ENCODE measurements at places on chromosomes 2 and 18.
A peak's percentile ranks its signal among the peaks of the same experiment; 100 is the strongest.

GRCh38 chr2:34652636-34653035 lies 1053.5 kb upstream of the FAM98A start:
- DNase-seq, result no peak

DNA sequence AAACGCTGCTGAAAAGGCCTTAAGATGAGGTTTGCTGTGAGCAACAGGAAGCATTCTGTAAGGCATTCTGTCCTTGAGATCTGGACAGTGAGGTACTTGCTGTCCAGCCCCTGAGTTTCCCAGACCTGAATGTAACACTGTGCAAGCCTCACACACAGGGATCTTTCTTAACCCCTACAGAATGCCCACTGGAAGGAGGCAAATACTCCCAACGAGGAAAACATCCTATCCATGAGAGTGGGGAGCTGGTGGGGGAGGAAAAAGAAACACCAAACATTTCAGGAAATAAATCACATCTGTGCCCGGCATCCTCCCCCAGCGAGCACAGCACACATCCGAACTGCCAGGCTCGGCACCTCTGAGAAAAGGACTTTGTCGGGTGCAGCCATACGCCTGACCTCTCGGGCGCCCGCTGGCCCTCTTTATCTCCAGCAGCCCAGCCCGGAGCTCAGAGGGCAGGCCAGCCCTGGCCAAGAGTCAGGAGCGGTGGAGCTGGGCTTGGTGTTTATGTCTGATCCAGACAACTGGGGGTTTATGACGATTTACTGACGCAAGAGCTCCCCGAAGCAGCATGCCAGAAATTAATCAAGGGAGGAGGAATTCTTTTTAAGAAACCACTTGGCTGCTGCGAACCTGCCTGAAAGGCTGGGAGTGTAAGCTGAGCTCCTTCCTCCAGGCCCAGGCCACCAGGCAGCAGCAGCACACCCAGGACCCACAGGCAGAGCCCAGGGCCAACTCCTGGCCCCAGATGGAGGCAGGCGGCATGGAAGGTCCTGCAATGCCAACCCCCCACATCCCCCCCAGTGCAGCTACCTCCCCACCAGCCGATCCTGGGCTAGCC lies 72.2 kb downstream of the HDAC4 start:
- DNase-seq, result peak; percentile 81

DNA sequence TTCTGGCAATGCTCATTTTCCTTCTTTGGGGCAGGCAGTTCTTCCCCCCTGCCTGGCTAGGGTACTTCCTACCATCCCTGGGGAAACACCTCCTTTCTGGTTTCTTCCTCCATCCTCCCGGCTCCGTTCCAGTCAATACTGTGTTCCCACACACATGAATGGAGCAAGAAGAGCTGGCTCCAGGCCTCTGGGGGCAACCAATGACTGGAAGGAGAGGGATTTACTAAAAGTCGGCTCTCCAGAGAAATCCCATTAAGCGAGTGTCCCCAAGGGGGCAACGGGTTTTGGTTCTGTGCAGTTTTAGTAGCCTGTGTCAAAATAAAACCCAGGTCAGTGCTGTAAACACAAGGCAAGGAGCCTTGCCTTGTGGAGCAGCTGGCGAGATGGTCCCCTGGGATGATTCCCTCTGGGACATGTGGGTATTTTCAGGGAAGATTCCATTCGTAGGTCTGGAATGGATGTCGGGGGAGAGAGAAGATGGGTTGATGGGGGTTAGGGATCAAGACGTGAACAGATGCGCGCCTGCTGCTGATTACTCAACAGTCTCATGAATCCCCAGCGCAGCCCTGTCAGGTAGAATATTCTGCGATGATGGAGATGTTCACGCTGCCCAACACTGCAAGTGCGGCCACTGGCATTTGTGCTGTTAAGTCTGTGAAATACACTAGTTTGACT lies 32.0 kb downstream of the EMILIN2 start:
- no peak for DNase-seq

DNA sequence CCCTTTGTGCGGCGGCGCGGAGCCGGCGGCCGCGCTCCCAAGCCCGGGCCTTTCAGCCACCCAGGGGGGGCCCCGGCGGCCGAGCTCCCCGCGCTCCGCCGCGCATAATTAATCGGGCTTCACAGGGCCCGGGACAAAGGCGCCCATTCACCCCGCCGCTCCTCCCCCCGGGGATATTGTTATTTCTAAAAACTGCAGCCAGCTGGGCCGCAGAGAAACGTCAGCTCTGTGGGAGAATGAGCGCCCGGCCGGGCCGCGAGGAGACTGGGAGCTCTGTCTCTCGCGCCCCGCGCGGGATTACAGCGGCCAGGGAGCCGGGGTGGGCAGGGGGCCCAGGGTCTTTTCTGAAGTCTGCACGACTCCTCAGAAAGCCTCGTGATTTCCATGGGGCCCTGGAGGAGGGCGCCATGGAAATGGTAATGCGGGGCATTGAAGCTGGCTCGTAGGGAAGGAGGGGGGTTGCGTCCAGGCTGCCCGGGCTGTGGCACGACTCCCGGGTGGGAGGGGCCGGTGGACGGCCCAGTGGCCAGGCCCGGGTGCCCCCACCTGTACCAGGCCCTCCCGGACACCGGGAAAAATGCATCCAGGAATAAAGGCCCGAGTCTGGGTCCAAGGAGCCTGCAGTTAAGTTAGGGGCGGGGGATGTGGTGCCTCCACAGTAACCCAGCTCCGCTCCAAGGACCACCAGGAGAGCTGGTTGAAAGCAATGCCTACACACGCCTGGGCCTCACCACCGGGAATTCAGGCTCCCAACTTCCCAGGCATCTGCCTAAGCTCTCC lies 125.3 kb downstream of the ZFP36L2 start:
- peak; percentile 79 for DNase-seq

DNA sequence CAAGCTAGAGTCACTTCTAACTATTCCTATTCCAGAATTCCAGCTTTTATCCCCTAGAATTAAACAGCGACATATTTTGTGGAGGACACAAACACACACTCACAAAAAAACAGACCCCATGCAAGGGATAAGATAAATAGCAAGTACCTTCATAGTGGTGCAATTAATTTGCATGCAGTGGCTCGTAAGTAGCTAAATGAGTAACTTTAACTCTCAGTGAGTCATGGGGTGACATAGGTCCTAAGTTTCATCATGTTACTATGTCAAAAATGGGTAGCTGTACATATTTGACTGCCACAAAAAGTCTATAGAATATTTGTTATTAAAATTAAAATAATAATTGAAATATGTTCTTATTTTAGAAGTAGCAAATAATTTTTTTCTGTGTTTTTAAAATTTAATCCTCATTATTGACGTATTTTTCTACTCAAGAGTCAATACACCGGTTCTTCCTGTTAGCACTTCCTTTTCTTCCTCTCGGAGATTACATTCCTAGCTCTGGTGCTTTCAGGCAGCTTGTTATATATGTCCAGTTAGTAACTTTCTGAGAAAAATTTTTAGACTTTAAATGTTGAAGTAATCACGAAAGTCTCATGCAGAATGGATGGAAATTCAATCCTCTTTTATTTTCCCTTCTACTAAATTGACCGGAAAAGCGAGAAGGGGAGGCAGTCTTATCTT lies 247.0 kb downstream of the KCNH7 start:
- no peak for DNase-seq

- DNase-seq, result no peak
These were observed 56.6 kb upstream of the PPM1B start for GRCh38 chr2:44112096-44112495.

DNA sequence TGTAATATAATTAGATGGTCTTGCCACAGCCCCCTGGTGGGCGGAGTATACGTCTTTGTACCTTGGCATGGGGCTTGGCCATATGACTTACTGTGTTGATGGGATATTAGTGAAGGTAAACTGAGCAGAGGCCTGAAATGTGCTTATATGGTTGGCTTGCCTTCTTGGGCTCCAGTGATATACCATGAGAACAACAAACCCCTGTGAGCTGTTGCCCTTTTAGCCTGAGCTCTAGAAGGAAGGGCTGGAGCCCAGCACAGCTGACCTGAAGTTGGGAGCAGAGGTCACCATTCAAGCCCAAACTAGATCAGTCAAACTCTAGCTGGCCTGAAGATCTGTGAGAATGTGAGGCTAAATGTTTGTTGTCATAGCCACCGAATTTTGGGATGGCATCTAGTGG lies 75.2 kb upstream of the CD302 start:
- DNase-seq, result no peak

DNA sequence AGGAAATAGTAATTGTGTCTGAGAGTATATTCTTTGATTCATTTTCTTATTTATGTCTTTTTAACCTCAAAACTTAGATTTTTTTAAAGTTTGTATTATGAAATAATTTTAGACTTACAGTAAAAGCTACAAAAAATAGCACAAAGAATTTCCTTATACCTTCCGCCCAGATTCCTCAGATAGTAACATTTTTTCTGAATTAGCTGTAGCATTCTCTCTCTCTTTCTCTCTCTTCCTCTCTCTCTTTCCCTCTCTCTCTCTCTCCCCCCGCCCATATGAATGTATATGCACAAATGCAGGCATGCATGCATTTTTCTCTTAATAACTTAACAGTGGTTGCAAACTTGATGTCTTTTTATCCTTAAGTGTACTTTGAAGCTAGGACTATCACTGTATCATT lies 361.1 kb upstream of the NRP2 start:
- no peak for DNase-seq

DNA sequence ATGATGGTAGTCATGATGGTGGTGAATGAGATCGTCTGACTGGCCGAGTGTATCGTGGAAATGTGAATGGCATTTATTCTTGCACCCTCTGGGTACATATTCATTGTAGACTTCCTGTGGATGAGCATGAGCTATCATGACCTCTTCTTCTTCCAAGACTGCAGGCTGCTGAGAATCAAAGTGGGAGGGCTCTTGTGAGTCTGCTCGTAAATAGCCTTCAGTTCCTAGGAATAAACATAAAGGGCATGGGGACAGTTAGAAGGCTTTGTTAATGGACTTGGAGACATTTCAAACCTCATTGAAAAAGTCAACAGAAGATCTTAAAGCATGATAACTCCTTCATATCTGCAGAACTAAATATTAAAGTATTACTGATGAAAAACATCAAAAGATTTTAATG lies 14.9 kb downstream of the SLC39A6 start:
- no peak for DNase-seq

DNA sequence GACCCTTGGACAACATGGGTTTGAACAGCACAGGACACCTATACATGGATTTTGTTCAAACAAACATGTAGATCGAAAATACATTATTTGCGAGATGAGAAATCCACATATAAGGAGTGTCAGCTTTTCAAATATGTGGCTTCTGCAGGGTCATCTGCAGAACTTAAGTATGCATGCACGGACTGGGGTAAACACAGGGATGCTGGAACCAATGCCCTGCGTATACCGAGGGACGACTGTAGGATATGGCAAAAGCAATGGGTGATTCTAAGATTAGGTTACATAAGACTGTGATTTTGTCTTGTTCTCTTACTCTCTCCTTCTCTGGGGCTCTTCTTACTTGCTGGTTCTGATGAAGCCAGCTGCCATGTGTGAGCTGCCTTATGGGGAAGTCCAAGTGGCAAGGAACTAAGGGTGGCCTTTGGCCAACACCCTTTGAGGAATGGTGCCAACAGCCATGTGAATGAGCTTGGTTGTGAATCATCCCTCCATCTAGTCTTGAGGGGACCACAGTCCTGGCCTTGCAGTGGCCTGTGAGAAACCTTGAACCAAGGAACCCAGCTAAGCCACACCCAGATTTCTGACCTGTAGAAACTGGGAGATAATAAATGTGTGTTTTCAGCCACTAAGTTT lies 66.5 kb downstream of the EVA1A start:
- no peak for DNase-seq

DNA sequence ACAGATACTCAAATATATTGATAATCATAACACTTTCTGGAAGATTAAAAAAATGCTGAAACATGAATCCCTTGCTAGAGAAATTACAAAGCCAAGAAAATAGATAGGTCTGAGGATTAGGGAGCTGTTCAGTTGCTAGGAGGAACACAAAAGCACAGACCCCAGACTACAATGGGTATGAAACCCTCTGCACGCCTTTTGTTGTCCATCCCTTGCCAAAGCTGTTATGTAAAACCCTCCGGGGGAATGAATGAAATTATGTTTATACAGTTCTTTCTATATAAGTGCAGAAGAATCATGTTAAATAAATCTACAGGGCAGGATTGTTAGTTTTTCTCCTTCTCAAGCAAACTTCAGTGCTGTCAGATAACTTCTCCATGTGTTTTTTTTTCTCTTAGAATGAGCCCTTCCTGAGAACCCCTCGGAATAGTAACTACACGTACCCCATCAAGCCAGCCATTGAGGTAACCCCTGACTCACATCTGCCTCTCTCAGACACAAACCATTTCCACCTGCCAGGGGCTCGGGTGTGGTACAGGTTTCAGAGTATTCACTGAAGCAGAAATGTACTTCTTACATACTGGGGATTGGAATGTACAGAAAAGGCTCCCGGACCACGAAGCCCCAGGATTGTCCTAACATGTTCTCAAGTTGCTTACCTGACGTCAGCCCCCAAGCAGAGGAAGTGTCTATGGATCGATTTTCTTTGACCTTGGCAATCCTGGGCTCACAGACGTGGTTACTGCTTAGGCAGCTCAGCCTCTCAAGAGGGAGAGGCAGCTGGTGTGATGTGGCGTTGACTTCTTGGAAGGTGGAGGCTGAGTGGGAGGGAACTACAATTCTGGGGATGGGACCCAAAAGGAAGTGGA lies 118.0 kb downstream of the PLB1 start:
- peak; percentile 45 for DNase-seq

DNA sequence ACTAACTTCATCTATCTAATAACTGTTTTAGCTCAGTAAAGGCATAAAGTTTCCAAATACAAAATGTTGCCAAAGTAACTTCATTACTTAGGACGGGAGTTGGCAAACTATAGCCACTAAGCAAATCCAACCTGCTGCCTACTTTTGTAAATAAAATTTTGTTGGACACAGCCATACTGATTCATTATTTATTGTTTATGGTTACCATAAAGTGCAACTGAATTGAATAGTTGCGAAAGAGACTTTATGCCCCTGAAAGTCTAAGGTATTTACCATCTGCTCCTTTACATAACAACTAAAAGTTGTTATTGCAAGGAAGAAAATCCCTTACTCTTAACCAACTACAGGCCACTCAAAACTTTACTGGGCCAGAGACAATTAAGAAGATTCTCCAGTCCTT lies 256.7 kb upstream of the RBBP8 start:
- DNase-seq, result no peak

GRCh38 chr18:70454704-70455322 lies 166.0 kb downstream of the SOCS6 start:
- no peak for DNase-seq

DNA sequence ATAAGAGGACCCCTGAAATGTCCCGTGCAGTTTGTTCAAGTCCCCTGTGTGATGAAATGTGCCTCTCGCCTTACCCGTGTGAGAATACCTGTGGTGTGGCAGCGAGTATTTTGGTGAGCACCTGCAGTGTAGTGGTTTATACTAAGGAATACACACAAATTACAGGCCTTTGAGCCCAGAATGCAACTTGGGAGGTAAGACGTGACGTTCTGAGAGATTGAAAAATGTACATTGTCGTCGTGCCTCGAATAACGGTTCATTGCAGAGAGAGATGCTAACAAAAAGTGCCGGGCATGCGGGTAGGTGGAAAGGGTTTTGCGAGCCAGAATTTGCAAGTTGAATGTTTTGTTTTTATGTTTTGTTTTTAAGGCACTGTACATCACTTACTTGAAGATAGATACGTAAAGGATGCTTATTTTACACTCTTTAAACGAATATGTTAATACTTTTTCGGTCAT lies 867 bp downstream of the RBBP8 start:
- no peak for DNase-seq

- DNase-seq, result no peak
These were observed 518.0 kb downstream of the ZNF516 start for GRCh38 chr18:75977081-75977480.

All from femur (tissue), 1 donor.